Stimulated activated CD4-positive, alpha-beta T cell treated with anti-CD3 and anti-CD28 coated beads, Interleukin-15, amount 100 ng/mL, for 1 hour (primary cell): ENCODE measurements at places on chromosomes 16 and 17.

GRCh38 chr17:1473170-1473569 is 17.1 kb upstream of the CRK start:
- DNase-seq = no peak

- no peak for DNase-seq
Observed at GRCh38 chr17:6936370-6937028, 59.4 kb upstream of the ALOX12 start.

DNA sequence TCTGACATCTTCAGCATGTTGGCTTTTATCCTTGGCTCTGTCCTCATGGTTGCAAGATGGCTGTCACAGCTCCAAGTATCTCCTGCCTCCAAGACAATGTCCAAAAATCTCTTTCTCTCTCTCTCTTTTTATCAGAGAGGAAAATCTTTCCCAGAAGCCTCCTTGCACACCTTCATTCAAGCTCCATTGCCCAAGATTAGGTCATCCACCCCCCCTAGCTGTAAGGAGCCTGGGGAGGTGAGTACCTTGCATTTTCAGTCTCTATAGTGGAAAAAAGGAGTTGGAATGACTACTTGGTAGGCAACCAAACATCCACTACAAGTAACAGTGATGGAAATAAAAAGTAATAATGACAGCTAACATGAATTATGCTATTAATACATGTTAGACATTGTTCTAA is 22.0 kb upstream of the NSMCE1 start:
- DNase-seq = no peak

- DNase-seq = no peak
Observed at GRCh38 chr16:85536411-85537330, 76.5 kb upstream of the GSE1 start.

GRCh38 chr16:22318690-22319358 is 21.6 kb downstream of the POLR3E start:
- DNase-seq = no peak

DNA sequence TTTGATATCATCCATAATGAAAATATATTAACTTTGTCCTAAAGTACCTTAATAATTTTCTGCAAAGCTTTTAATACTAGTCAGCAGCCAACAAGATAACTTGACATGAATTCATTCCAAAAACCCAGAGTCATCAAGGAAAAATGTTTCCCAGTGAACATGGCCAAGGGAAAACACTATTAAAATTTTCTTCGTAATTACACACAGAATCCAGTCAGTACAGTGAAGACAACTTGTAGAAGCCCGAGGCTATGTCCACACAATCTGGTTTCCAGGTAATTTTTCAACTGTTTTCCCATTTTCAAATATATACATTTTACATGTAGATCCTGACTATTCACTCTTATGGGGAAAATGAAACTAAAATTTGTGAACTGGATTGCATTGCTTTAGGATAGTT is 600.9 kb downstream of the CDH8 start:
- DNase-seq = no peak

- DNase-seq = no peak
Observed at GRCh38 chr16:71762186-71762585, 37.7 kb upstream of the PHLPP2 start.
